DMS79 treated with DMSO at 0.1 percent for 48 hours (cell line): ENCODE measurements at places on chromosomes 1 and 21.

DNA sequence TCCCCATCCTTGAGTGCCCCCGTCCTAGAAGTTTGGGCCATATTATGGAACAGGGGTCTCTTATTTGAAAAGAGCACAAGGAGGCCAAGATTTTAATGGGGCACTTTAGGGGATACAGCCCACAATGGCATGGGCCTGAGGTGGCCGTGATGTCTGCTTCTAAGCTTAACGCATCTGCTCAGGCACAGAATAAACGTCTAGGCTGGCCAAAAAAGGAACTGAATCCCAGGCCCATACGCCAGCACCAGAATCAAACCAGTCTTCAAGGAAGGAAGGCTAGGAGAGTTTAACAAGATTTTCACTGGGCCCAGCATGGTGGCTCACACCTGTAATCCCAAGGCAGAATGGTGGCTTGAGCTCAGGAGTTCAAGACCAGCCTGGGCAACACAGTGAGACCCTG lies 9.2 kb upstream of the SARS1 start:
- DNase-seq: no peak

GRCh38 chr1:214155987-214156625 lies 124.9 kb upstream of the SMYD2 start:
- no peak for DNase-seq

DNA sequence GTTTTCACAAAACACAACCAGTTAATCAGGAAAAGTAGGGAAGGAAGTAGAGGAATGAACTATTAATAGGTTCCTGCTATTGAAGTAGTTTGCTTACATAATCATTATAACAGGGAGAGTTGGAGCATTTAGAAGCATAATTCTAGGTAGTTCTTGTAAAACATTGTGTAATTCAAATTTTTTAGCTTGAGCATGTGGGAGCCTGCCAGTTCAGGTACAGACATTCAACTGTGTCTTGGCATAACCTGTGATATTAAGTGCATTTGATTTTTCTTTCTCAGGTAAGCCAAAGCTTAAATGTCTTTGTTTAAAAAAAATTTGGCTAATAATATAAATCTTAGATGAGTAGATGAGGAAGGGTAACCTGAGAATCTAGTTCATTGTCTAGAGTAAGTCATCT lies 3.4 kb downstream of the YTHDF2 start:
- no peak for DNase-seq

GRCh38 chr1:155872527-155872926 lies 13.2 kb downstream of the SYT11 start:
- no peak for DNase-seq

DNA sequence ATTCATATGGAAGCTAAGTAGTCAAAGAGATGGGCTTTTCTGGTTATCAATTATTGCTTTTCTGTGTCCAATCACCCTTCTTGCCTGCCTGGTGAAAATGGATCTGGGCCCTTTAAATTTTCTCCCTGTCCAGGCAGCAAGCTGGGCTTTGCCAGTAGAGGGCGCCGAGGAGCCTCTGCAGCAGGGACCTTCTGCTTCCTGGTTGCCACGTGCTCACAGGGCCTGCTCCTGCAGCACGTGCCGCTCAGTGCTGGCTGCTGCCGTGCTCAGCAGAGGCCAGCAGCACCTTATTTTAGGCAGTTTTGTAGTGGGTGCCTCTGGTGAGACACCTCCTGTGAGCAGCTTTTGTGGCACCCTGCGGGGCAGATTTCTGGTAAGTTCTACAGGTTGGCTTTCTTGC lies 4.0 kb downstream of the ACTL8 start:
- no peak for DNase-seq

DNA sequence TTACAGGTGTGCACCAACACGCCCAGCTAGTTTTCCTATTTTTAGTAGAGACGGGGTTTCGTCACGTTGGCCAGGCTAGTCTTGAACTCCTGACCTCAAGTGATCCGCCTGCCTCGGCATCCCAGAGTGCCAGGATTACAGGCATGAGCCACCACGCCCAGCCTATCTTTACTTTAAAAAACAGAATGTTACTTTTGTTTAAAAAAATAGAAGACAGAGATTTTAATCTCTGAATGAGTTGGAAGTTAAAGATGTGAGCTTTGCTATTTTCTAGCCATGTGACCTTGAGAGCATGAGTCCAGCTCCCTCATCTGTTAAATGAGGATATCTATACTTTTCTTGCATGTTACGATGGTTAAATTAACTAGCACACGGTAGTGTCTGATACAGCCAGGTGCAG lies 3.9 kb upstream of the PUM1 start:
- no peak for DNase-seq

DNA sequence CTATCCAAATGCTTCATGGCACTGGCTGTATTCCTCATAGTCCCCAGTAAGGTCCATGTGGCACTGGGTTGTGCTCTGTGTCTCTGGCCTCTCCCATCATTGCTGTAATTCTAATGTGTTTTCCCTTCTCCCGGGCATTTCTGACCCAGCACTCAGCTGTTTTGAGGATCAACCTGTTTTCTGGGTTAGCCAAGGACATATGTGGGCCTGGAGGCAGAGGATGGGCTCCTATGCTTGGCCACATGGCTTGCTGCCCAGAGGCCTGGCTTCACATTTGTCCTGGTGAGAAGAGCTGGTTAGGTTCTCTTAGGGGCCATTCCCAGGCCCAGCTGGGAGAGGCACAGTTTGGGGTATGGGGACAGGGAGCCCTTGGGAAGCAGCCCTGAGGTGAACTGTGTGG lies 103.1 kb downstream of the FAM78B start:
- no peak for DNase-seq

GRCh38 chr1:42479621-42480020 lies 16.5 kb downstream of the CCDC30 start:
- no peak for DNase-seq

DNA sequence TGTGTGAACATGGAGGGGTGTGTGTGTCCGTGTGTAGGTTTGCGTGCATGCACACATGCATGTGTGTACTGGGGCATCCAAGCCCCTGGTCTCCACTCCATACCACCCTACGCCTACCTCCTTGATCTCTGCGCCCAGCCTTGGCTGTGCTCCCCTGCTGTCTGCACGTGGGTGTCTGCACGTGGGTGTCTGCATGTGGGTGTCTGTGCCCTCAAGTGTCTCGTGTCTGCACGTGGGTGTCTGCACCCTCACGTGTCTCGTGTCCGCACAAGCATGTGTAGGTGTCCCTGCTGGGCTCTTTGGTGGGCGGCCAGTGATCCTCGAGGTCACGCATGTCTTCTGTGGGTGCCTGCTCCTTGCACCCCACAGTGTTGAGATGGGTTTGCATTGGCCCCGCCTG lies 21.1 kb downstream of the RNF223 start:
- no peak for DNase-seq

DNA sequence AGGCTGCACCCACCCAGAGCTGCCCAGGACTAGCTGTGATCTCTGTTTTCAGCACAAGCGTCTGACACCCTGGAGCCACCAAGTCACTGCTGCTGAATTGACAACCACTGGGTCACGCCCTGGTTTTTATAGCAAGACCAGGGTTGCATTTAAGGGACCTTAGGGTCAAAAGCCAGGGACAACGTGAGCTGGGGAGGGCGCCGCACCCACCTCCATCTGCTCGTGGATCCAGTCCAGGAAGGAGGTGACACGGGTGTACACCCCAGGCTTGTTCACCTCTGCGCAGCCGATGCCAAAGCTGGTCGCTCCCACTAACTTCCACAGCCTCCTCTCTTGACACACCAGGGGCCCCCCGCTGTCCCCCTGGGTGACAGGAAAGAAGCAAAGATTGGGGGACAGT lies 9.2 kb upstream of the TFF1 start:
- no peak for DNase-seq

DNA sequence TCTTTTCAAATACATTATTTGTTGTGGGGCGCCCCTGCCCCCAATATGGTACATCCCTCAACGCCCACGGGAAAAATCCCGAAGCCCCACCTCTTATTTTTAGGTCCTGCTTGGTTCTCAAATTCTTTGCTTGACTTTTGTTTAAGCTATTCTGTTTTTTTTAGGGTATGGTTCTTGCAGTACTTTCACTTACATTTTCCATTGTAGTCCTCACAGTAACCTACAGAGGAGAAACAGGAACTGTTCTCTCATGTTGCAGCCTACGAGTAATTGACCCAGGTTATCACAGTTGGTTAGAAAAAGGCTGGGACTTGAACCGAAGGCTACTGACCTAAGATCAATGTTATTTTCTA lies 697 bp upstream of the C21orf91 start:
- DNase-seq: no peak

GRCh38 chr1:69258842-69259241 lies 308.9 kb upstream of the LRRC7 start:
- DNase-seq: no peak

DNA sequence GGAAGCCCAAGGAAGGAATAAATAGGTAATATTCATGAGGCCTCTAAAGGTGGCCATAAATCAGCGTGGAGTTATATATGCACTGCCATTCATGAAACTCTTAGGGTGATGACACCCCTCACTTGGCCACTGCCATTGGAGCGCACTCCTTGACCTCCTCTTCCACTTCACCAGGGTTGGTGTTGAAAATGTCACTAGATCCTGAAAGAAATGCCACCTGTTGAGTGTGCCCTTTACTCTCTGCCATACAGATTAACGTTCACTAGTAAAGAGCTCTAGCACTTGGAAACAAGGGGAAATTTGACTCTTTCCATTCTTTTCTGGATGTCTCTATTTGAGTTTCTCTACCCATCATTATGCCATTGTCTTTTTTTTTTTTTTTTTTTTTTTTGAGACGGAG lies 83.5 kb upstream of the GREM2 start:
- no peak for DNase-seq

DNA sequence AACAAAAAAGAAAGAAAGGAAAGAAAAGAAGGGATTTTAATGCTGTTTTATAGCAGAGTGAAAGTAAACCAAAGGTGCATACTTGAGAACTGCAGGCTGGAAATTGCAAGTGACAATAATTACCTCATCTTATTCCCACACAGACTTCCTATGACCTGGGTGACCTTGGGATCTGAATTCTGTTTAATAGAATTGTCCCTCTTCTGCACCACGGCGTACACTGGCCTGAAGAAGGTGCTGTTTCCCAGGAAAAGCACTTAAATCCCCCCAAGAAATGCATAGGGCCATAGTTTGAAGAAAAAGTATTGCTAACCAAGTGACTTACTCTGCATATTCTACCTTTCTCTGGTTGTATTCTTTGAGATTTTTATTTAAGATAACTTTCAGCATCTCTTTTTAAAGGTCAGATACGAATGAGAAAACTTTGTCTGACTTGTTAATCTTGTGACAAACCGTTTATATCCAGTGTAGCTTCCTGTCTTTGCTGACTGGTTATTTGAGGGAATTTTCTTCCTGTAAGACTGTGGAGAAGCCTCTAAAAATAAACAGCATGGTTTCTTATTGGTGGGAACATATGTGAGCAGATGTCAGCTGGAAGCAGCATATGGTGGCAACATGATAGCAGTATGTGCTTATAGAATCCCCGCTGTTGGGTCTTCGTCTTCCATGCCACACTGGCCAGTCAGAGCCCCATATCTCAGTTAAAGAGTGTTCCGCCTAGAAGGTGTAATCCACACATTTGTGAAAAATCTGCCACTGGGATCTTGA lies 16.3 kb downstream of the TGFB2 start:
- no peak for DNase-seq

- no peak for DNase-seq
Measured at GRCh38 chr1:64801851-64802523, 57.1 kb downstream of the RAVER2 start.

GRCh38 chr1:226436855-226437491 lies 29.1 kb upstream of the PARP1 start:
- DNase-seq: peak; percentile 95

GRCh38 chr1:190957565-190957964 lies 479.9 kb upstream of the BRINP3 start:
- no peak for DNase-seq

GRCh38 chr21:34811368-34811767 lies 142.6 kb downstream of the CLIC6 start:
- DNase-seq: no peak

GRCh38 chr1:151416231-151416630 lies 16.9 kb downstream of the PSMB4 start:
- DNase-seq: no peak

DNA sequence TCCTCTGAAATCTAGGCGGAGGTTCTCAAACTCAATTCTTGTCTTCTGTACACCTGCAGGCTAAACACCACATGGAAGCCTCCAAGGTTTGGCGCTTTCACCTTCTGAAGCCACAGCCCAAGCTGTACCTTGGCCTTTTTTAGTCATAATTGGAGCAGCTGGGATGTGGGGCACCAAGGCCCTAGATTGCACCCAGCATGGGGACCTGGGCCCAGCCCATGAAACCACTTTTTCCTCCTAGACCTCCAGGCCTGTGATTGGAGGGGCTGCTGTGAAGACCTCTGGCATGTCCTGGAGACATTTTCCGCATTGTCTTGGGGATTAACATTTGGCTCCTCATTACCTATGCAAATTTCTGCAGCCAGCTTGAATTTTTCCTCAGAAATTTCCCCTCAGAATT lies 181.0 kb downstream of the TYW3 start:
- DNase-seq: no peak

DNA sequence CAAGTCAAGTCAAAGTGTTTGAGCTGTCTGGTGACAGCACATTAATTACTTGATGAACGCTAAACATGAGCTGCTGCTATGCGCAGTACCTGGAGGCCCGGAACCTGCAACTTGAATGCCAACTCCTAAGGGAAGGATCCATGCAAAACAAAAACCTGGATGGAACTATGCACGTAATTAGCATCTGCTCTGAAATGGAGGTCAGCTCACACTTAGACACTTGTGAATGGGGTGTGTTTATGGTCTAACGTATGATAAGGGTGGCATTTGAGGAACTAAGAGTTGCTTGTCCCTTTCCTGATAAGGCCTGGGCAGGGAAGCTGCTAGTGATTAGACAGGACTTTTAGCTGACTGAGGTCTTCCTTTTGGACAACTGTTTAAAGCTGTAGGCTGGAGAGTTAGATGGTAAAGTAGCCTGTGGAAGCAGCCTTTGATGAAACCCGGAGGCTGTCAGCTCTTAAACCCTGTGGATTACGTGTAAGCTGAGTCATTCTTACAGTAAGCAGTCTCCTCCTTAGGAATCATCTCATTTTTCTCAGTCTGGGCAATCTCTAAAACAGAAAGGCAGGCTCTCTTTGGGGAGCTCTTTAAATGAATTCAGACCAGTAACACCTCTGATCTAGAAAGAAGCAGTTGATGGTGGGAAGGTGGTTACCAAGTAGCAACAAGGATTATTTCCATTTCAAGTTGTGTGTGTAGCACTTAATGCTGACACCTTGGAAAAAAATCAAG lies 6.8 kb downstream of the TENT5C start:
- DNase-seq: no peak

- DNase-seq: no peak
Measured at GRCh38 chr1:240941701-240942370, 329.9 kb upstream of the GREM2 start.

- peak; percentile 4 for DNase-seq
Measured at GRCh38 chr1:203480525-203481084, 5.0 kb downstream of the PRELP start.
